Right cardiac atrium (tissue), 5 donors: ENCODE measurements at places on chromosomes 16 and 17. TPM values are rescaled to one million over a fixed set of nuclear protein-coding genes. Genes with fewer than 3 reads are reported as not detected.

The CES5A gene
- total RNA-seq: 0.32 TPM

The KRT32 gene
- not detected for total RNA-seq

The TRIM65 gene
- total RNA-seq: 5.7 TPM

The PFN1 gene
- total RNA-seq: 209 TPM

The ETV4 gene
- total RNA-seq: 2.1 TPM

The MFAP4 gene
- total RNA-seq: 160 TPM

DNA sequence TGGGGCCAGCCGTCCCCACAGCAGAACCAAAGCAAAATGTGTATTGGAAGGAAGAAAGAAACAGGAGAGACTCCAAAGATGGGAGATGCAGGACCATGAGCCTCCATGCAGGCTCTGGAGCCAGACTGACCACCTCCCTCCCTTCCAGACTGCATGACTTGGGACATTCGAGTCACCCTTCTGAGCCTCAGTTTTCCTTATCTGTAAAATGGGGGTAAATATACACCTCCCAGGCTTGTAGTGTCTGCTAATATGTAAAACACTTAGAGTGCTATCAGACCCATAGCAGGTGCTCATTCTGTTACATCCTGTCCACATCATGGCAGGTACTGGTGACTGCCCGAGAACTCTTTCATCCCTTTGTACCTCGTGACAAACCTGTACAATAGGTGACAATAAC, 370.8 kb downstream of the SNX29 start:
- no peak for DNase-seq

GRCh38 chr17:82690786-82691489, 7.6 kb downstream of the RAB40B start:
- DNase-seq: no peak

GRCh38 chr17:71107136-71107535, 937.8 kb downstream of the KCNJ2 start:
- no peak for DNase-seq

GRCh38 chr17:29563816-29564215, 3.0 kb downstream of the ABHD15 start:
- DNase-seq: no peak

DNA sequence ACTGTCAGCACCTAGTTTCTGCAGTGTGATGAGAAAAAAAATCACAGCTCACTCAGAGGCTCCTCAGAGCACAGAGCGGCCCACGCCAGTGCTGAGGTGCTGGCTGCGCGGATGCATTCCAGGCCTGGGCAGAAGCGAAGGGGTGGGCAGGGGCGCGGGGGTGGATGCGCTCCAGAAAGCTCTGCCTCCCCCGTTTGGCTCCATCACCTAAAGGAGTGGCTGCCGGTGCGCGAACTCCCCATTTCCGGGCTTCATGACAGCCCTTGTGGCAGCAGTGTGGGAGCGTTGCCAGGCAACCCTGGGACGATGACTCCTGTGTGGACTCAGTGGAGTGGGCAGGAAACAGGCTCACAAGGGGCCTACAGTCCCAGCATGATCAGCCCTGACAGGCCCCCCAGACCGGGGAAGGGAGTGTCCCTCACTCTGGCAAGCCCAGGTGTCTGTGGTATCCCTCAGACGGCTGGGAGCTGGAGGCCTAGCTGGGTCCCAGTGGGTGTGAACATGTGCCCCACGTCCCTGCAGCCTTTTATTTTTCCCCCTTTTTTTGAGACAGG, 32.8 kb upstream of the NUDT16L1 start:
- DNase-seq: peak; percentile 85

GRCh38 chr16:15041271-15042004, 14.4 kb downstream of the NTAN1 start:
- DNase-seq: peak; percentile 95

- no peak for DNase-seq
Measured at GRCh38 chr16:53510704-53511070, 7.7 kb upstream of the AKTIP start.

DNA sequence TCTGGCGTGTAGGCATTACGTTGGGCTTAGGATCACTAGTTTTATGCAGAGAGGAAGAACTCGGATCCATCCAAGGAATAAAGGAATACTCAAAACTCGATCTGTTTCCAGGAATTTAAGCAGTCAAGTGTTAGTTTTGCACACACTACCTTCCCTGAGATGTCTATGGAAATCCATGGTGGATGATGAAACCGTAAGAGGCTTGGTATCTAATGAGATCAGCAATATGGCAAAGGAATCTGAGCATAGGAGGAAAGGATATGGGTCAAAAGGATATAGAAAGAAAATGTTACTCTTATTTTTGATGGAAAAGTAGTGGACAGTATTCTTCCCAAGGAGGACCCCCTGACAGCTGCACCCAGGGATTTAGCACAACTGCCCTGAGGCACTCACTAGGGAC, 59.6 kb downstream of the SMG6 start:
- DNase-seq: no peak

- no peak for DNase-seq
Measured at GRCh38 chr17:7717756-7718350, 309 bp downstream of the DNAH2 start.

DNA sequence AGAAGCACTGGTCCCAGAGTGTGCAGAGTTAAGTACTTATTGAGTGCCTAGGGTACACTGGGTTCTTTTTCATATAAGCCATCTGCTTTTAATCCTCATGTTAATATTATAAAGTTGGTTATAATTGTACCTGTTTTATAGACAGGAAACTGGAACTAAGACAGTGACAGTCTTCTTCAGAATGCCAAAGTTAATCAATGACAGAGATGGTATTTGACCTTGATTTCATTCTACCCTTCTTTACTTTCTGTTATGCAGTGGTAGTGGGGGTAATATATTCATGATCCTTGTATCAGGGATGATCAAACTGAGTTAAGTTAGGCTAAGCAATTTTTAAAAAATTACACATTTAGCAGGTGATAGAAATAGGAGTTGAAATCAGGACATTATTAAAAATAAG, 108.6 kb upstream of the GOT2 start:
- DNase-seq: no peak

DNA sequence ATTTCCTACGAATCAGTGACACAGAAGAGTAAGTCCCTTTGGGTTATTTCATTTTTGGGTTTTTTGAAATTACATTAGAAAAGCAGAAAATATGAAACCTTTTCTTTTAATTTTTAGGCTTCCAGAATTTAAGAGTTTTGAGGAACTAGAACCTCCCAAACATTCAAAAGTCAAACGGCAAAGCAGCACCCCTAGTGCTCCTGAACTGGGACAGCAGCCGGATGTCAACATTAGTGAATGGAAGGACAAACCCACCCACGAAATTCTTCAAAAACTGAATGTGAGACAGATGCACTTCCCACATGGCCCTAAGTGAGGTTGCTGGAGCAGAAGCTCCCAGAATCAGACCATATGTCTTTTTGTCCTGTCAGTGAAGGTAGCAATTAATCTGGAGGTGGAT, 199.4 kb downstream of the PHKB start:
- no peak for DNase-seq

- DNase-seq: peak; percentile 94
Measured at GRCh38 chr16:30740364-30741251, 7.6 kb upstream of the PHKG2 start.

DNA sequence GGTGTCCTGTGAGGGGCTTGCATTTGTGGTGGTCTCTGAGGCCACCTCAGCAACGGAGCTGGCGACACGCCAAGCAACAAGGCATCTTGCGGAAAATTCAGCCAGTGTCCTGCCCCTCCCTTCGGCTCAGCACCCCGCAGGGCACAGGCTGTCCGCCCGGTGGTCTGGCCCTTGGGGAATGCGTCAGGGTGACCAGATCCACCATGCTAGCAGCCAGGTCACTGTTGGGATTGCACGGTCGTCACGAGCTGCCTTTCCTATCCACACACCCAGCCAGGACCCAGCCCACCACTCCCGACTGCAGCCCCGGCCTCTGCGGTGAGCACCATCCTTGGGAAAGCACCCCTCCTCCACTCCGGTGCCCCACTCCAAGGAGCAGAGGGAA, 221.2 kb downstream of the NTN1 start:
- peak; percentile 58 for DNase-seq

DNA sequence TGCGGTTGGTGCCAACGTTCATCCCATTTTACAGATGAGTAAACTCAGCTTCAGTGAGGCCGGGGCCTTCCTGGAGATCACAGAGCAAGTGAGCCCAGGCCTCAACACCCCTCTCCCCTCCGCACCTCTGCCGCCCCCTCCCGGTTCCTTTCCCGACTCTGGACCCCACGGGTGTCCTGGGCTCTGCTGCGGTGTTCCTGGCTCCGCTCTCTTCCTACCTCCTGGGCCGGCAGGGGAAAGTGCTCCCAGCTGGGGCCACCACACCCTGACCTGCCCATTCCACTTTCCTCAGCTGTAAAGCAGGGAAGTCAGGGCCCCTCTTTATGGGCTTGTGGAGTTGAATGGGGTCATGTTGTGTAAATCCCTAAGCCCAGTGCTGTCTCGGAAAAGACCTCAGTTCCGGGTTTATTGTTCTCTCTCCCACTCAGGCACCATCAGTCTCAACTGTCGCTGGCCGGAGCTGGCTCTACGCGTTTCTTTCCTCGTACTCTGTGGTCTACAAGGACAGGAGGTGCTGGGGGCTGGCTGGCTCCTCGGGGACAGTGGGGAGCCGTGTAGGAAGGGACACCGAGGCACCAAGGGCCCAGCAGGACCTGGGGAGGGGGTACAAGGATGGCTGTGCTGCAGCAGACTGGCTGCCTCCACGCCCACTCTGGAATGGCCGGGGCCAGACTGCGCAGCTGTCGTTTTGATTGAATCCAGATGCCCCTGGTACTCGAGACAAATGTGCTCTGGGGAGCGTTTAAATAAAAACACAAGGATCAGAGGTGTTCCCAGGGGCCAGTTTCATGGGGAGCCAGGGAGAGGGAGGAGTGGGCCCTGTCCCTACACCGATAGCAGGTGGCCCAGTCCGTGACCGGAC, 21.7 kb upstream of the ACSF3 start:
- DNase-seq: no peak

- no peak for DNase-seq
Measured at GRCh38 chr17:43772877-43773648, 5.7 kb downstream of the DUSP3 start.

GRCh38 chr17:68036304-68037147, 991 bp downstream of the KPNA2 start:
- no peak for DNase-seq

- peak; percentile 43 for DNase-seq
Measured at GRCh38 chr17:77495575-77495974, 354.8 kb downstream of the SEC14L1 start.

DNA sequence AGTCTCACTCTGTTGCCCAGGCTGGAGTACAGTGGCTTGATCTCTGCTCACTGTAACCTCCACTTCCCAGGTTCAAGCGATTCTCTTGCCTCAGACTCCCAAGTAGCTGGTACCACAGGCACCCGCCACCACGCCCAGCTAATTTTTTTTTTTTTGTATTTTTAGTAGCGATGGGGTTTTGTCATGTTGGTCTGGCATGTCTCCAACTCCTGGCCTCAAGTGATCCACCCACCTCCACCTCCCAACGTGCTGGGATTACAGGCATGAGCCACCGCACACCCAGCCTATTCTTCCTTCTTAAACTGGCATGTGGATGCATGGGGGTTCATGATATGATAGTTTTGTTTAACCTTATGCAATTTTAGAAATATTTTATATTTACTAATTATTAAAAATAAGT, 39.4 kb upstream of the VWA3A start:
- no peak for DNase-seq

DNA sequence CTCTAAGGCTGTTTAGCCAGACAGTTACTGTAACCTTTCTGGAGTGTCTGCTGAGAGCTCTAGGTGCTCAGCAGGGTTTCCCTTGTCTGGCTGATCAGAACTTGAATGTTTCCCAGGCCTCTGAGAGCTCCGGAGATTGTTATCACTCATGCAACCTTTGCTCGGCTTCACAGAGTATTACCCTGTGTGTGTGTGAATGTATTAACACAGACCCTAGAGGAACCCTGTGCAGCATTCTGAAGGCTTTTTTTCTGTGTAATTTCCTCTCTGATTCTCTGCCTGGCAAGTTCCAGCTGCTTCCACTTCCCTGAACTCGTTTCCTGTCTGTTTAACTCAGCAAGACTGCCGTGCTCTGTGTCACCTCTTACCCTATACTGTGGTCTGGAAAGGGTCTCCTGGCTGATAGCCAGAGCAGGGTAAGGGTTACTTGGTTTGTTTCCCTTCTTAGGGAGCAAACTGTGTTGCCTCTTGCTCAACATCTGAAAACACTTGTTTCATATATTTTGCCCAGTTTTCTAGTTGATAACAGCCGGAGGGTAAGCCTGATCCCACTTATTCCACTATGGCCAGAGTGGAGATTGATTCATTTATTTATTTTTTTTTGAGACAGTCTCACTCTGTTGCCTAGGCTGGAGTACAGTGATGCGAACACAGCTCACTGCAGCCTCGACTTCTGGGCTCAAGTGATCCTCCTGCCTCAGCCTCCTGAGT, 21.7 kb downstream of the PRMT7 start:
- DNase-seq: no peak

DNA sequence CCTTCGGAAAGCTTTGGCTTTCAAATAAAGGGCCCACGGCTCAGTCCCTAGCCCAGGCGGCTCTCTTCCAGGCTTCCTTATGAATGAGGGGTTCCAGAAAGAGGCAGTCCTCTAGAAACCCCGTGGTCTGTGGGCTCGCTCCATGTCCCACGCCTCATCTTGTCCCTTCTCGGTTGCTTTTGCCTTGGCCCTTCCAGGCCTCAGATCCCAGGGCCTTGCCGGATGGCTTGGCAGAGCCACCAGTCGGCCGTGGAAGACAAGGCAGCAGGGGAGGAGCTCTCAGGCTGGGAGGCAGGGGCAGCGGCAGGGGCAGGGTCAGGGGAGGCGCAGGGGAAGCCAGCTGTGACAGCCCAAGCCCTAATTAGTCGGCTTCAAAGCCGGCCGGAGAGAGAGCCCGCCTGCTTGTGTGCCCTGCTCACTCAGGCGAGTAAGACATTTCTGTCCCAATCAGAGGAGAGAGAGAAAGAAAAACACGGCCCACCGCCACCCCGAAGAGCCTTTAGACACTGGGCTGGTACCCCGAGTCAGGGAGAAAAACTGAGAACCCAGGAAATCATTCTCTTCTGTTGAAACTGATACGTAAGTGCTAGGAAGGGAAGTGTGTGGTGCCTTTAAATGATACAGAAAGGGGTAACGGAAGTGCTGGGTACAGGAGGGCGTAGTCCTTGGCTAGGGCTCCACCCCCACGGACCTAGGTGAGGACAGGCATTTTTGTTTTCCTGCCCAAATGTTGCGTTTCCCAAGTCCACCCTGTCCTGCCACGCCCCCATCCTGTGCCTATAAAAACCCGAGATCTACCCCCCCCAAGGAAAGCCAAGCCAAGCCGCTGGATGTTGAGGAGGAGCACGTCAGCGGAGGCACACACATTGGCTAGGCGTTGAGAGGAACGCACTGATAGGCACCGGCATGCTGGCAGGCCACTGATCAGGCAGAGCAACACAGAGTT, 27.8 kb upstream of the MEIOC start:
- peak; percentile 86 for DNase-seq

DNA sequence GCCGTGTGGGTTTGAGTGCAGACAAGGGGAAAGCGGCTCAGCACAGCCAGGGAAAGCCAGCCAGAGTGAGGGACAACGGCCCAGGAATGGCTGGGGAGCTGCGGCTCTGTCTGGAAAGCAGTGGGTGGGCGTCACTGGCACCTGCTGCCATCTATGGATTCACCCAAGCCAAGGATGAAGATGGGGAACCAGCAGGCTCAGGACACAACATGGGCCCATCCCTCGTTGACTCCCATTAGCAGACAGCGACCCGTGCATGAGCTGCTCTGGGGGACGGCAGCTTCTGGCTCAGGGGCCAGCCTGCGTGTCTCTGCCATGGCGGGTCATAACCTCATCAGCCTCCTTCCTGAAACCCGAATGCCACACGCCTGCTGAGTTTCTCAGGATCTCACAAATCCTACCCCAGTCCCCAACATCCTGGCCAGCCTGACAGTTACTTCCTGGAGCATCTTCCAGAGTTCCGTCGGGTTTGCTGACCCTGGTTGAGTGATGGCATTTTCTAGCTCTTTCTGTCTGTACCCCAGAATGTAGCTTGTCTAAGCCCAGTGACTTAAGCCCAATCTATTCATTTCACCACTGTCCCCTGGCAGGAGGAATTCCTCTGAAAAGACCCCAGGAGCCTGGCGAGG, 50.7 kb downstream of the SLC7A5 start:
- no peak for DNase-seq
